Activated T-helper 1 cell treated with anti-CD3 and anti-CD28 coated beads, Interleukin-2, amount 50 U/mL, for 16 hours (primary cell): ENCODE measurements at places on chromosomes 16 and 17.

DNA sequence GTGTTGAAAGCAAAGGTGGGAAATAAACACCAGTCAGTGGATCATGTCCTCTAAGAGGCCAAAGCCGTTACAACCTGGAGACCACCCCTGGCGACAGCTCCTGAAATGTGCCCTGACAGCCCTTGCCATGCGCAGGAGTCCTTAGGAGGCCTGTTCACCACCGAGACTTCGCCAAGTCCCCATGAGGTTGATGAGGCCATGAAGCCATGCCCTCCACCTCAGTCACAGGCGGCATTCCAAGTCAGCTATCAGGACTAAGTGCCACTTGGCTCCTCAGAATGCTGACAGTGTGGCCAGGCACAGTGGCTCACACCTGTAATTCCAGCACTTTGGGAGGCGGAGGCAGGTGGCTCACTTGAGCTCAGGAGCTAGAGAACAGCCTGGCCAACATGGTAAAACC lies 27.1 kb downstream of the ADAM11 start:
- DNase-seq: no peak

GRCh38 chr16:24848065-24848464 lies 2.3 kb downstream of the SLC5A11 start:
- no peak for DNase-seq

- DNase-seq: no peak
Observed at GRCh38 chr17:57343717-57344116, 87.4 kb downstream of the MSI2 start.

DNA sequence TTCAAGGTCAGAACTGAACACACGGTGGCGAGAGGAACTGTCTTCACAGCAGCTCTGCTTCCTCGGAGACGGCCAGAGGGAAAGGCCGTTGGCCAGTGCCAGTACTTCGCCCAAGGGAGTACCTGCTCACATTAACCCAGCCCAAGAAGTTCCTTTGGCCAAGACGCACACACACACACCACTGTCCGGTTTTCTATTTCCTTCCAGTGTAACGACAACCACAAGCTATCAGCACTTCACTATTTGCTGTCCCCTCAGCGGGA lies 744 bp upstream of the GGNBP2 start:
- DNase-seq: no peak

DNA sequence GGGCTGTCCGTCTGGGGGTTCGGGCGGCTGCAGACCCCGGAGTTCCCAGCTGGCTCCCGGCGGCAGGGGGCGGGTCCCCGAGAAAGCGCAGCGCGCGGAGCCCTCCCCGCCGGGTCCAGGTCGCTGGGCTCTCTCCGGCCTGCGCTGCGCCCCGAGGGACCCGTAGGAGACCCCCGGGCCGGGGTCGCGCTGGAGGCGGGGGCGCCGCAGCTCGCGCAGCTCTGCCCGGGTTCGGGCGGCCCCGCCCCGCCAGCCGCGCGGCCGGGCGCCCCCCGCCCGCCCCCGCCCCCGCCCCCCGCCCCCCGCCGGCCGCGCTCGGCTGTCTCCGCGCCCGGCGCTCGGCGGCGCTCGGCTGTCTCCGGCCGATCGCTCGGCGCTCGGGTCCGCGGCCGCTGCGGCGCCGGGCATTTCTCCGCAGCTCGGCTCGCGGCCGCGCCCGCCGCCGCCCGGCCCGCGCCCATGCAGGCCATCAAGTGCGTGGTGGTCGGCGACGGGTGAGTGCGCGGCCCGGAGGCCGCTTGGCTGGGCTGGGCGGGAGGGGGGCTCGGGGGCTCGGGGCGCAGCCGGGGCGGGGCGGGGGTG lies at the start of gene RAC3:
Gene RAC3 (plus strand): TSS at position 376 of the 582 bp plus-strand sequence. CDS start 84 bp downstream, at position 460.
- no peak for DNase-seq

DNA sequence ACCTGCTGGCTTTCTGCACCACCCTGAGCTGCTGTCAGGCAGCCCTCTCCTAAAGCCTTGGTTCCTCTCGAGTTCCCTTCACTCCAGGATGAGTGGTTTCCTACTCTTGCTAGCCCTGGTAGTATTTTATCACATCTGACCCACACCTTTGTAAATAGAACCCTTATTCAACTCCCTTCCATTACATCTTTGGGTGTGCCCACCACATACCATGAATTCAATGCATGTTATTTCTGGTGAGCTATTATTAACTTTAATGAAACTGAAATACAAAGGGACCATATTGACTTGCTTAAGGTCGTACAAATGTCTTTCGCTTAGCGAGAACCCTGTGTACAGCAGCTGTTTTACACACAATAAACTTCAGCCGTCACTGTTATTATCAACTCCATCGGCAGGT lies 521.3 kb downstream of the GRIN2A start:
- DNase-seq: no peak

GRCh38 chr17:35903451-35903850 lies 23.3 kb upstream of the CCL5 start:
- no peak for DNase-seq

DNA sequence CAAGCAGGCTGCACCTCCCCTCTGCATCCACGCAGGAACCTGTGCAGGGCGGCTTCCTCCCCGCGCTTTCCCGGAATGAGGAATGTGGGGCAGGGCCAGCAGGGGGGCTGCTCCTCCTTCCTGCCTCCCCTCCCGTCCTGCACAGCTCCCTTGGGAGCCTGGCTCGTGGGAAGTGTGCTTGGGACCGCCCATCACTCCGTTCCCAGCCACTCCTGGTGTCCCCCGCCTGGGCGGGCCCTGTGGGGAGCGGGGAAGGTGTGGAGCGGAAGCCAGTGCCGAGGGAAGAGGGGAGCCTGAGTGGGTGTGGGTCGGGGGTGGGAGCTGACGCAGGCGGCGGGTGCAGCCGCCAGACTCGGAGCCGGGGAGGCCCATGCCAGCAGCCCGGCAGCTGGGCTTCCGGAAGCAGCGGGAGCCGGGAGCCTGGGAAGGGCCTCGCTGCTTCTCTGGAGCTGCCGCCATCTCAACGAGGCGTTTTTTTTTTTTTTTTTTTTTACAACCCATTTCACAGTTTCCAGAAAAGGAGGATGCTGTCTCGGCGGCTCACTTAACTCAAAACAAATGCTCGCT lies 24.1 kb downstream of the BAHCC1 start:
- DNase-seq: no peak

- DNase-seq: no peak
Observed at GRCh38 chr16:50154420-50154950, 1.4 kb downstream of the TENT4B start.

- DNase-seq: no peak
Observed at GRCh38 chr17:72515291-72516065, 394.7 kb downstream of the SOX9 start.

DNA sequence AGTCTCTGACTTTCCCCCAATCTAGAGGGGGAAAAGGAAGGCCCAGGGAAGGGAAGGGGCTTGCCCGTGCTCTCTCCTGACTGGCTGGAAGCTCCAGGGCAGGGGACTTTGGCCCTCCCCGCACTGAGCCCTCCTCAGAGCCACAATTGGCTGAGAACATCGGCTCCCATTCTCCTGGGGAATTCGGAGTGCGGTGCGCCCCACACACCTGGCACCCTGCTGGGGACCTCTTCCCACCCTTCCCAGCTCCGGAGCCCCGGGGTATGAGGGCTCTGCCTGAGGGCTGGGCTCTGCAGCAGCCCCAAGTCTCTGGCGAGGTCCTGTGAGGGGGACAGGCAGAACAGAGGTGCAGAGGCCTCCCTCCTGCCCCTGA lies 36.0 kb downstream of the PIMREG start:
- no peak for DNase-seq

DNA sequence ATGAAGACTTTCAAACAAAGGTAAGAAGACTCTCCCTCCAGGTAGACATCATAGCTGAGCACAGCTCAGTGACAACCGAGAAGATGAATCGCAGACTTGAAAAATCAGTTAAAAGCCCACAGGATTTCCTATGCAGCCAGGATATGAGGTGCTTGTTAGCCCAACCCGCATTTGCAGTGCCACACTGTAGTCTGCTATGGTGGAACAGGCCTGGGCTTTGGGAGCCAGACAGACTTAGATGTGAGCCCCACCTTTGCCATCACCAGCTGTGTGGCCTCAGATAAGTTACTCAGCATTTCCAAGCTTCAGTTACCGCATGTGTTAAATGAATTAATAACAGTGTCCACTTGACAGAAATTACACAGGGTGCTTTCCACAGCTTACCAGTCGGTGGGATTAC lies 204.4 kb upstream of the HS3ST3A1 start:
- no peak for DNase-seq

DNA sequence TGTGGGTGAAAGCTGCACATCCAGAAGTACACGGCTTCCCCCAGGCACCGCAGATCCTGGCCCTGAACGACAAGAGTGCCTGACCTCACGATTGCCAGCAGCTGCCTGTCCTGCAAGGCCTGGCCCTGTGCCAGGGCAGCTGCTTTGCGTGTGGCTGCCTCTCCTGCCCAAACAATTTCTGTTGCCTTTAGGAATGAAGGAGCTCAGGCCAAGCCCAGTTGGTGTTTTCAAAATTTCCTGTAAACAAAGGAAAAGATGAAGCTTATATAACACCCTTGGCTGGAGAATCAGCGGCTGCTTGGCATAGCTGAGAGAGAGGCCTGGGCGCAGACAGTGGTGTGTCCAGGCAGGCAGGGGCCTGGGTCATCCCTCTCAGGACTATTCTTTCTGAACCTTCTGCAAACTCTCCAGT lies 11.7 kb upstream of the SLC47A2 start:
- no peak for DNase-seq
